ENCODE measurements at places on chromosomes 6 and 20.
A peak's percentile ranks its signal among the peaks of the same experiment; 100 is the strongest.

DNA sequence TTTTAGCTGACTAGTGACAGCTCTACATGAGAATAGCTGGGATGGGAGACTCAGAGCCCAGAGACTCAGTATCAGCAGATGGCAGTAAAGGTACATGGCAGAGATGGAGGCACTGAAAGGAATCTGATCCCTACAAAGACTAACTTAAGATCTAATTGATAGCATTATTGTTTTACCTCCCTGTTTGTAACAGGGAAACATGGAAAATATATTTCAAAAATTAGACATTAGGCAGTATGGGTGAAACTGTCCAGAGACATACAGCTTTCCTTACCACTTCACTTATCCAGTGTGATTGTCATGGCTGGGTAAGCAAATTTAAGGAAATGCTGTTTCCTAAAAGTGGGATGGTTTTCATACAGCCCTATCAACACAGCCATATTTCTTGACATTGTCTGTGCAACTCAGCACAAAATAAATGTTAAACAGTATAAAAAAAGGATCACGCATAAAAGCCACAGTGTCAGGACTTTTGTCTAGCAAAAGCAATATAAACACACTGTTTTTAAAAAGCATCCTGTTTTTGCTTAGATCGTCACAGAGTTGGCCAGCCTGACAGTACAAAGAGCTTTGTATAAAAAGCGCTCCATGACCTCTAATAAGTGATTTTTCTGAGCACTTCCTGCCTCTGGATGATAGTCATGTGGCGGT lies 376.9 kb downstream of the PHF3 start:
- no peak for DNase-seq
- H3K4me1 ChIP-seq: no peaks in the 10 kb centered on the region
- no peak overlapping the region for H3K4me3 ChIP-seq
- no peak overlapping the region for H3K27ac ChIP-seq
- H3K27me3 ChIP-seq: no peaks in the 10 kb centered on the region

DNA sequence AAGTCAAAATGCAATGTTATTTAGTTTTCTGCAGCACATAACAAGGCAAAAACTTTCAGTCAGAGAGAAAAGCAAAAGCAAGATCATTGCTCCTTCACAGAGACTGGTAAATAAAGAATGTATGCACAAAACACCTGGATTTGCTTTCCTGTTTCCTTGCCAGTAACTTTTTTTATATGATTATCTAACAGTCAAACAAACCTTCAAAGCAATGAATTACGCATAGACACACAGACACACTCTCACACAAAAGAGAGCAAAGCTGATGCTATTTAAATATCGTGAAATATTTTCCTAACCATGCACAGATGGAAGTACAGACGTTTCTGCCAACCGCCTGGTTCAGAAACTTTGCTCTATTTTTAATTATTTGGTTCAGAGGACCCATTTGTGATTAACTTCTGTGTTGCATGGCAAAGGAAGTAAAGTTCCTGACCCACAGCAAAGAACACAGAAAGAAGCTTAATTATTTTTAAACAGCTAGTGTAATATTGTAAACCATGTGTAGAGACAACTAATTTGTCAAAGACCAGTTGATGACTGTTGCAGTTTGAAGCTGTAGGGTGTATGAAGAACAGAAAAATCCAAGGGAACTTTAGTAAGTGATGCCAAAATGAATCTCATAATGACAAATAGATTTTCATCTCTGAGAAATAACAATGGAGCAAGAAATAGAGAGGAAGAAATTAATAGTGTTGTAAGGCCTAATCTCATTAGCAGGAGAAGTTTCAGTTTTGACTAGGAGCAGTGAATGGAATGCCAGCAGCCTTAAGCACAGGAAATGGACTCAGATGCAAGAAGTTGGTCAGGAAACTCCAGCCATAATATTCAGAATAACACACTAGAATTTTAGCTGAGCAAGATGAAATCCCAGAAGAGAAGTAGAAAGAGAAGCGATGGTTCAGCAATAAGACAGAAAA lies 24.1 kb downstream of the ATXN1 start:
- peak; percentile 87 for DNase-seq
- H3K4me3 ChIP-seq: no peak overlapping the region
- peaks cover 29% of the 10 kb centered on the region for H3K4me1 ChIP-seq
- H3K27me3 ChIP-seq: no peaks in the 10 kb centered on the region
- no peaks in the 10 kb centered on the region for H3K36me3 ChIP-seq

GRCh38 chr20:58714923-58715351 lies 22.3 kb downstream of the NPEPL1 start:
- no peaks in the 10 kb centered on the region for H3K4me1 ChIP-seq
- no peak overlapping the region for H3K4me3 ChIP-seq
- no peaks in the 10 kb centered on the region for H3K36me3 ChIP-seq
- DNase-seq: no peak
- H3K27me3 ChIP-seq: no peaks in the 10 kb centered on the region

DNA sequence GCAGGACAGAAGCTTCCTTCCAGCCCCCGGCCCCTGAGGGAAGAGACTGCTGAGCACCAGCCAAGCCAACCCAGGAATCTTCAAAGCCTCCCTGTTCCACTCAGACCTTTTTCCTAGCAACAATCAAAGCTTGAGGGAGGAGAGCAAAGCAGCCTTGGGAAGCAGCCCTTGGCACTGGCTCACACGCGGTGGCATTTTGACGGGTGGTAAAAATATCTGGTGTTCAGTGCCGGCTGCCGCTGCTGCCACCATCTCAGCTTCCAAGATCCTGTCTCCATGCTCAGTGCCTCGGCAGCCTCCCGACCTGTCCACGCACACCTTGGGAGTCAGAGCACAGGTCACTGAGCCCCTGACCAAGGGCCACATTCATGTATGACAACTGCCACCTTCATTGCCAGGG lies 170.1 kb downstream of the LRFN2 start:
- no peaks in the 10 kb centered on the region for H3K4me1 ChIP-seq
- DNase-seq: no peak
- H3K27me3 ChIP-seq: no peaks in the 10 kb centered on the region
- H3K4me3 ChIP-seq: no peak overlapping the region
- no peaks in the 10 kb centered on the region for H3K36me3 ChIP-seq

GRCh38 chr6:133340557-133340956 lies 99.4 kb downstream of the EYA4 start:
- H3K27me3 ChIP-seq: no peaks in the 10 kb centered on the region
- H3K4me3 ChIP-seq: no peak overlapping the region
- H3K27ac ChIP-seq: no peak overlapping the region
- H3K36me3 ChIP-seq: no peaks in the 10 kb centered on the region
- no peaks in the 10 kb centered on the region for H3K4me1 ChIP-seq

DNA sequence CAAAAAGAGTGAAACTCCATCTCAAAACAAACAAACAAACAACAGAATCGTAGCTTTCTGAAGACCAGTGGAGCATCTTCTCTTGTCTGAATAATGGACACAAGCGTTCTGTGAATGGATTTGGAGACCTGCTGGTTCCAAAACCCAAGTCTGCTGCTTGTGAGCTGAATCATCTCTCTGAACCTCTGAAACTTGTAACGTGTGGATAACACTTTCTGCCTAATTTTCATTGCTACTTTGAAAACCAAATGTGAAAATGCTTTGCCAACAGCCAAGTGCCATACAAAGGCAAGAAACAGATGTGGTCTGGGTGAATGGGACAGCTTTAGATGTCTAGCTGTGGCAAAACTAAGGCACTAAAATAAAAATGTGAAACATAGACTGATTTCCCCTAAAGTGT lies 44.3 kb downstream of the PHACTR1 start:
- DNase-seq: no peak
- no peaks in the 10 kb centered on the region for H3K4me1 ChIP-seq
- no peaks in the 10 kb centered on the region for H3K36me3 ChIP-seq

GRCh38 chr20:61896058-61896961 lies 169.4 kb downstream of the TAF4 start:
- peak; percentile 22 for DNase-seq
- no peaks in the 10 kb centered on the region for H3K36me3 ChIP-seq
- no peaks in the 10 kb centered on the region for H3K4me1 ChIP-seq
- H3K4me3 ChIP-seq: no peak overlapping the region
- H3K27me3 ChIP-seq: no peaks in the 10 kb centered on the region
- no peak overlapping the region for H3K27ac ChIP-seq

- no peak for DNase-seq
- no peak overlapping the region for H3K27ac ChIP-seq
- H3K27me3 ChIP-seq: no peaks in the 10 kb centered on the region
- no peak overlapping the region for H3K4me3 ChIP-seq
- no peaks in the 10 kb centered on the region for H3K36me3 ChIP-seq
Observed at GRCh38 chr6:111597291-111598086, 8.2 kb downstream of the TRAF3IP2 start.

GRCh38 chr6:160523223-160523622 lies 140.9 kb downstream of the LPA start:
- peaks cover 4% of the 10 kb centered on the region for H3K4me1 ChIP-seq
- H3K36me3 ChIP-seq: no peaks in the 10 kb centered on the region
- DNase-seq: no peak
- peaks cover 8% of the 10 kb centered on the region for H3K27me3 ChIP-seq
- no peak overlapping the region for H3K27ac ChIP-seq

DNA sequence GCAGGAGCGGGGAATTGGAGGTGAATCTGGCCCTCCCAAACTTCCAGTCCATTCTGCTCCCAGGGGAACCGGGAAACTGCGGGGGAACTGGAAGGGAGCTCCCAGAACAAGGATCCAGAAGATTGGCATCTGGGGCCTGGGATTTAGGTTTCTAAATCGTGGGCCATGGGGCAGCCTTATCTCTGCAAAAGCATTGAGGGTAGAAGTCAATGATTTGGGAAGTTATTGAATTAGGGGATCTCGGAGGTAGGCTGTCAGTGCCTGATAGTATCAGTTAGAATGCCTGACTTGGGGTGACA lies 45.1 kb downstream of the HNF4A start:
- DNase-seq: no peak
- H3K36me3 ChIP-seq: no peaks in the 10 kb centered on the region
- no peaks in the 10 kb centered on the region for H3K27me3 ChIP-seq
- H3K4me1 ChIP-seq: no peaks in the 10 kb centered on the region
- H3K4me3 ChIP-seq: no peak overlapping the region
- H3K27ac ChIP-seq: no peak overlapping the region

GRCh38 chr6:46690141-46690755 lies 2.6 kb downstream of the TDRD6 start:
- no peaks in the 10 kb centered on the region for H3K4me1 ChIP-seq
- H3K27me3 ChIP-seq: no peaks in the 10 kb centered on the region
- no peak for DNase-seq
- H3K27ac ChIP-seq: no peak overlapping the region

- no peak overlapping the region for H3K4me3 ChIP-seq
- no peaks in the 10 kb centered on the region for H3K36me3 ChIP-seq
- H3K4me1 ChIP-seq: peaks cover 17% of the 10 kb centered on the region
- H3K27me3 ChIP-seq: no peaks in the 10 kb centered on the region
- H3K27ac ChIP-seq: no peak overlapping the region
Observed at GRCh38 chr6:43093436-43094289, 17.5 kb downstream of the PTK7 start.

- DNase-seq: no peak
- peaks cover 17% of the 10 kb centered on the region for H3K36me3 ChIP-seq
- H3K4me3 ChIP-seq: no peak overlapping the region
- H3K27ac ChIP-seq: no peak overlapping the region
- no peaks in the 10 kb centered on the region for H3K27me3 ChIP-seq
- peaks cover 20% of the 10 kb centered on the region for H3K4me1 ChIP-seq
Observed at GRCh38 chr6:159759645-159760044, 2.2 kb upstream of the ACAT2 start.

DNA sequence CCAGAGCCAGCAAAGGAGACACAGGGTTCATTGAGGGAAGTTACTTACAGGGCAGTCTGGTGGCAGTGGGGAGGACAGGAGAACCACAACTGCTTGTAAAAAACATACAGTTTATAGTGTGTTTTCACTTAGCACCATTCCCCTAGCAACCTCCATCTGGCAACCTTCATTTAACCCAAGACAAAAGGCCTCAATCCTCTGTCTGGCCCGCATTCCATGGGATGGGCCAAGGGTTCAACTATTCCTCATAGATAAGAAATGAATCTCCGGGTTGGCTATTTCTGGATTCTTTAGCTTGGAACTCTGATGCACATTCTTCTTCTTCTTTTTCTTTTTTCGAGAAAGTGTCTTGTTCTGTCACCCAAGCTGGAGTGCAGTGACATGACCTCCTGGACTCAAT lies 26.3 kb upstream of the FYN start:
- peaks cover 8% of the 10 kb centered on the region for H3K4me1 ChIP-seq
- H3K27ac ChIP-seq: no peak overlapping the region
- H3K27me3 ChIP-seq: no peaks in the 10 kb centered on the region
- DNase-seq: no peak
- no peak overlapping the region for H3K4me3 ChIP-seq

DNA sequence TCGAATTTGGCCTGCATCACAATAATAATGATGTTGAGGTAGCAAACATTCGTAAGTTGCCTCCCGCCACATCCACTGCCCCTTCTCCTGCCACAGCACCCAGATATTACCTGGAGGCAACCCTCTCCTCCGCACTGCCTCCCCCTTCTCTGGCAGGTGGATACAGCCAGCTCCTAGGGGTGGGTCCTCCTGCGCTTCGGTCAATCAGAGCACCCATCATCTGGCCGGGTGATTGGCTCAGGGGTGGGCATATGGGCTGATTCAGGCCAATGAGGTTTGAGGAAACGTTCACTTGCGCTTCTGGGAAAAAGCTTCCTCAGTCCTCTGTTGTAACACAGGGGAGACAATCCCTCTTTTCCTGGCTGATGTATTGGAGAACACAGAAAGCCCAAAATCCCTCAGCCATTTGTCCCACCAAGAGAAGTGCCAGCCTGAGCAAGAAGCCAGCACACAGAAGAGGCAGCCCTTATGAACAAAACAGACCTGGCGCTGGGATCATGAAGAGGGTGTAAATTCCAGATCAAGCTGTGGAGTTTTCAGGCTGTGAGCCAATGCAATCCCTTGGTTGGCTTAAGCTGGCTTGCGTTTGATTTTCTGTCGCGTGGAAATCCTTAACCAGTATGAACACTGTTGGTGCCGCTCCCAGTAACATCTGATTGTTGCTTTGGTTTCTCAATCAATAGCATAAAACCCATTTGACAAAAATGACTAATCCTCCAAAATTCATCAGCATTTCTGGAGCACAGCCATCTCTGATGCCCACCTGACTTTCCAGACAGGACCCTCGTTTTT lies 82.2 kb downstream of the PRDM1 start:
- H3K27ac ChIP-seq: no peak overlapping the region
- H3K36me3 ChIP-seq: no peaks in the 10 kb centered on the region
- no peak overlapping the region for H3K4me3 ChIP-seq
- no peak for DNase-seq
- H3K4me1 ChIP-seq: no peaks in the 10 kb centered on the region

DNA sequence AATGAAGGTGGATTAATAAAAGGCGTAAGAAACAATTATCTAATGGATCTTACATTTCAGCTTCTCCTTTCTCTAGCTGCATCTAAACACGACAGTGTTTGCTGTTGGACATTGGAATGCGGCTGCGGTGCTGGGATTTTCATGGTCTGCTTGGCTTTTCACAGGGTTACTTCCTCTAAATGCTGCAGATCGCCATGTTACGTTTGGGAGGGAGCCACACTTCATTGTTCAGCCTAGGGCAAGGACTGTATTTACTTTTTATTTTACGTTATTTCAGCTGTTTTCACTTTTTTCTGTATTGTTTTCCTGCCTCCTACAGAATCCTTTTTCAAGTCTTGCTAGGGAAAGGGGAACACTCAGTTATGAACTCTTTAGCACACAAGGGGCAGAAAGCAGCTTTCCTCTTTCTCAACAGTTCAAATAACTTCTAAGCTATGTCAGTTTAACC lies 97.9 kb upstream of the MTHFD1L start:
- H3K27me3 ChIP-seq: no peaks in the 10 kb centered on the region
- no peak overlapping the region for H3K27ac ChIP-seq
- H3K36me3 ChIP-seq: no peaks in the 10 kb centered on the region
